ENCODE measurements at places on chromosomes 2 and 18. TPM values are rescaled to one million over a fixed set of nuclear protein-coding genes. Genes with fewer than 3 reads are reported as not detected.

The IL36B gene
- not detected for total RNA-seq

The NEMP2 gene
- 4.9 TPM for total RNA-seq

The LOXL3 gene
- total RNA-seq: 8.0 TPM

The SLC4A3 gene
- 20.2 TPM for total RNA-seq

The DCDC2C gene
- total RNA-seq: not detected

- no peak overlapping the region for H3K27ac ChIP-seq
- no peak for DNase-seq
- H3K36me3 ChIP-seq: no peaks in the 10 kb centered on the region
These were observed 49.6 kb downstream of the NXPH2 start for GRCh38 chr2:138730497-138731030.
